A549 treated with RU486 at 1 μM for 4 hours (cell line): ENCODE measurements at places on chromosomes 16 and 17. TPM values are rescaled to one million over a fixed set of nuclear protein-coding genes. Genes with fewer than 3 reads are reported as not detected.

The FLII gene
- total RNA-seq: 224 to 259 TPM (median 243 TPM) in 5 replicates

The MYO1D gene
- total RNA-seq: 2.1 to 2.9 TPM (median 2.4 TPM) in 5 replicates

The P2RX5 gene
- total RNA-seq: 15.2 to 23.3 TPM (median 21.4 TPM) in 5 replicates

The TBC1D3L gene
- total RNA-seq: 7.4 to 12.7 TPM (median 11.4 TPM) in 5 replicates

The RASD1 gene
- total RNA-seq: 0.63 to 1.1 TPM (median 0.89 TPM) in 5 replicates

The TBC1D3H gene
- not detected in 5 replicates for total RNA-seq

The CNTNAP4 gene
- total RNA-seq: not detected in 5 replicates

The CCL11 gene
- total RNA-seq: not detected in 5 replicates

The KRTAP9-2 gene
- not detected in 5 replicates for total RNA-seq

The KRTAP16-1 gene
- not detected in 5 replicates for total RNA-seq

The MRC2 gene
- 35.6 to 64.2 TPM (median 46.2 TPM) in 5 replicates for total RNA-seq

The RPL13 gene
- 3,368 to 4,411 TPM (median 4,353 TPM) in 5 replicates for total RNA-seq

The OTOP3 gene
- total RNA-seq: not detected in 5 replicates

The ARRB2 gene
- 48.9 to 75.6 TPM (median 63.8 TPM) in 5 replicates for total RNA-seq
